ENCODE measurements at places on chromosomes 1 and 21.

- no peak for DNase-seq
These were observed 22.8 kb downstream of the KIAA1614 start for GRCh38 chr1:180935326-180936109.

DNA sequence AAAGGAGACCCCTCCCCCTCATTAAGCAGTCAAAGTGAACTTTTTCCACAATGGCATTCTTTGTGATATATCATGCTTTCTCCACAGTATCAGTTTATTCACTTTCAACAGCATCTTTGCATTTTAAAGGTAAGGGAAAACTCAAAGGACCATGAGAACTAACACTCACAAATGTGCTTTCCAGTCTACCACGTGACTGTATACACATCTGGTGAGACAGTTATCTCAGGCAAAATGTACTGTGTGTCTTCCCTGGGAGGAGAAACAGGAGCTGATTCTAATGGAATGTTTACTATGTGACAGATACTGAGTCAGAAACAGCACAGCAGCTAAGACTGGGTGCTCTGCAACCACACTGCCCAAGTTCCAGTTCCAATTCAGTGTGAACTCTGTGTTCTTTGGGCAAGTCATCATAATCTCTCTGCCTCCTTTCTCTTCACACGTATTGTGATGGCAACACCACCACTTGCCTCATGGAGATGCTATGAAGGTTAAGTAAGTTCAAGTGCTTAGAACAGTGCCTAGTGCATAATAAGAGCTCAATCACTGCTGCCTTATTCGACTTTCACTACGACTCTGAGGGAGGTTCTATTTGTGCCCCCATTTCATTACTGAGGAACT lies 79.0 kb downstream of the SLC45A1 start:
- no peak for DNase-seq

DNA sequence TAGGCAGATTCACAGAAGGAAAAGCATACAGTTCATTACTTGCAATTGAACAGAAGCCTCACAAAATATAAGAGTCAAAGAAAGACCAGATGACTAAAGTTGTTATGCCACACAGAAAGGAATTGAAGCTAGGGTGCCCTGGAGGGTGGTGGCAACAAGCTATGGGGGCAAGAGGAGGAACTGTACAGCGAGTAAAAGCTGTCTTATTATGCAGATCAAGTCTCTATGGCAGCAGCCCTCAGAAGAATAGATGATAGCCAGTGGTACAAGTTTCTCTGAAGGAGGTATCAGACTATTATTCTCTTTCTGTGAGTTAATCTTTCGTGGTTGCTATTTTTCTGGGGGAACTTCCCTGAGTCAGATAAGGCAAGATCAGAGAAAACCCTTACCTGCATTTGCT lies 72.2 kb downstream of the C21orf91 start:
- no peak for DNase-seq

- no peak for DNase-seq
These were observed 7.6 kb downstream of the CD101 start for GRCh38 chr1:117009132-117009531.

GRCh38 chr1:205582471-205583291 lies 49.1 kb downstream of the ELK4 start:
- peak; percentile 57 for DNase-seq

- no peak for DNase-seq
These were observed at the start of gene CD1E for GRCh38 chr1:158353303-158354075. CD1E (plus strand) TSS chr1:158353894; CDS start chr1:158353989, 95 bp downstream.

DNA sequence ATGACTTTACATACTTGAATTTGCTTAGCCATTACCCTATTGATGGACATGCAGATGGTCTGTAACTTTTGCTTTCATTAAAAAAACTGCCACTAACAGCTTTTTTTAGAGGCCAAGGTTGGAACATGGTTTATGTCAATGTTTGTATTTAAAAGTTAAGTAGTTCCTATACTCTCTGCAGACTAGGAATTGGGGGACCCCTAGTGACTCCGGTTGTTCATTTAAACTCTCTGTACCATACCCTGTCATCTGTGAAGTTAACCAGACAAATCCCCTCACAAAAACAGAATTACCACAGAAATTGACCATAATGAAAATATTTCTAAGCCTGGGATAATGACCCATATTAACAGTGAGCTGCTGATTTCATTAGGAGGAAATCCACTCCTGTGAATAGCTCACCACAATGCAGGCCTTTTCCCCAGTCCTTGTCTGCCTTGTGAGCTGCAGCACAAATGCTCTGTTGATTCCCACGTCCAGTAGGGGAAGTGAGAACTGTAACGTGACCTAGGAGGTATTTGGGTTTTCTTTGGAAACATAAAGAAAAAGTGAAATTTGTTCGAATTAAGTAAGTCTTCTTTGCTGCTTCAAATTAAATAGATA lies 30.2 kb upstream of the CD101 start:
- no peak for DNase-seq

DNA sequence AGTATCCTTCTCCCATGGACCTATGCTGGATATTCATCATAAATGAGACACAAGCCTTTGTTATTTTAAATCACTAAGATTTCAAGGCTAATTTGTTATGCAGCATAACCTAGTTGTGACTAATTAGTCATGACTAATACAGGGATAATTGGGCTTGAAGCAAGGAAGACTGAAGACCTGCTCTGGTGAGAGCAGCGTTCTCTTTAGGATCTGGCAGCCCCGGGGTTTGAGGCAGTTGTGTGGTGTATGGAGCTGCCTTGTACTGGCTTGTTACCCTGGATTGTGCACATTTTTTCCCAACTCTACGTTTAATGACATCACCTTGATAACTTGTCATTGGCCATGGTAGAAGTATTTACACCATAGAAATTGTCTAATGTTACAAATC lies 25.7 kb upstream of the SPAG17 start:
- DNase-seq: no peak

- DNase-seq: no peak
These were observed 106.6 kb downstream of the VPS13D start for GRCh38 chr1:12336413-12336812.

DNA sequence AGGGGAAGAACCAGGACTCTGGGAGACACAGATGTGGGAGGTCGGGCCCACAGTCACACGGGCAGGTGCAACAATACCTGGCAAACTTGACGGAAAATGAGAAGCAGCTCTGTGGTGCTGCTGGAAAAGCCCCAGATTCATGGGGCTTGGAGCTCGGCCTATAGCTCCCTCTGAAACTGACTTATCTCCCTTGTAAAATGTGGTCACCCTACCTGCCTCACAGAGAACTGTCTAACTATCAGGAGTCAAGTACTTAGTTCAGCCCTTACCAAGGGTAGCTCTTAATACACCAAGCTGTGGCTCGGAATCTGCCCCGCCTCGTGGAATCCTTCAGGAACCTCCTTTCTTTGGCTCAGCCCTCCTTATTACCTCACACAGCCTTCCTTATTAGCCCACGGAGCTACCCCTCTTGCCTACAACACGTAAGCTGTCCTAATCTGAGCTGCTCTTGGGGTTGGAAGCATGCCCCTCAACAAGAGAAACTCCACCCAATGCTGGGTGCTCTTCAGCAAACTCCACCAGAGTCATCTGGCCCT lies 68.9 kb downstream of the MRPL37 start:
- DNase-seq: peak; percentile 31
